ENCODE measurements at places on chromosomes 7 and 10.

DNA sequence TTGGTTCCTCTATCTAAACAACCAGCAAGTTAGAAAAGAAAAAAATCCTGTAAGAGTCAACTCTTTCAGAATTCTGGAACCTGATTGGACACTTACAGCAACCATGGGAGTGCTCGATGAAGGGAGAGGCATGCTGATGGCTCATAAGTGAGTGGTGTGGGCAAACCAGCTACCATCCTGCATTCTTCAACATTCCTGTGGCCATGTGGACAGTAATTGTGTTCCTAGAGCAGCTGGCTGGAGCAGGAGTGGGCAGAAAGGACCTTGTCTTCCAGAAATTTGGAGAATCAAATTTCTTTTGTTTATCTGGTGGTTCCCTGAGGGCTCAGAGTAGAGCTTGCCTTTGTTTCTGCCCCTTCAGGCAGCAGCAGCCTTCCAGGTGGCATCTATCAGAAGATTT is 22.5 kb upstream of the MYL7 start:
- no peak for DNase-seq

GRCh38 chr7:100109521-100110163 is 8.2 kb downstream of the AP4M1 start:
- no peak for DNase-seq

GRCh38 chr10:63003816-63004453 is 129.2 kb upstream of the NRBF2 start:
- DNase-seq = no peak

DNA sequence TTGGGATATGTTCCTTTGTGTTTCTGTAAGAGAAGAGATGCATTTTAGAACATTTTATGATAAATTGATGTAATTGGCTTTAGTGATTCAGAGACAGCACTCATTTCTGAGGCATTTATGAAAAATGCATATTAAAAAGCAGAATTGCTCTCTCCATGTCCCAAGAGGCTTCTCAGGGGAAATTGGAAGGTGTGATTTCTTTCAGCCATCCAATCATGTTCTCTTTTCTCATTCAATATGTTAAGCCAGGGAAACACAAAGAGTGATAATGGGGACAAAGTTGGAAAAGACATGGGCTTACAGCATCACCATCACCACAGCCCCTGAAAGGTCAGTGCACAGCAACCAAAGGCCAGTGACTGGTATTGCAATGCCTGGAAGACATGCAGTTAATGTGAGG is 129.9 kb upstream of the COL1A2 start:
- DNase-seq = no peak

- DNase-seq = no peak
These were observed 89.1 kb upstream of the SMNDC1 start for GRCh38 chr10:110393866-110394265.

GRCh38 chr7:95630702-95631458 is 34.6 kb upstream of the PDK4 start:
- no peak for DNase-seq

DNA sequence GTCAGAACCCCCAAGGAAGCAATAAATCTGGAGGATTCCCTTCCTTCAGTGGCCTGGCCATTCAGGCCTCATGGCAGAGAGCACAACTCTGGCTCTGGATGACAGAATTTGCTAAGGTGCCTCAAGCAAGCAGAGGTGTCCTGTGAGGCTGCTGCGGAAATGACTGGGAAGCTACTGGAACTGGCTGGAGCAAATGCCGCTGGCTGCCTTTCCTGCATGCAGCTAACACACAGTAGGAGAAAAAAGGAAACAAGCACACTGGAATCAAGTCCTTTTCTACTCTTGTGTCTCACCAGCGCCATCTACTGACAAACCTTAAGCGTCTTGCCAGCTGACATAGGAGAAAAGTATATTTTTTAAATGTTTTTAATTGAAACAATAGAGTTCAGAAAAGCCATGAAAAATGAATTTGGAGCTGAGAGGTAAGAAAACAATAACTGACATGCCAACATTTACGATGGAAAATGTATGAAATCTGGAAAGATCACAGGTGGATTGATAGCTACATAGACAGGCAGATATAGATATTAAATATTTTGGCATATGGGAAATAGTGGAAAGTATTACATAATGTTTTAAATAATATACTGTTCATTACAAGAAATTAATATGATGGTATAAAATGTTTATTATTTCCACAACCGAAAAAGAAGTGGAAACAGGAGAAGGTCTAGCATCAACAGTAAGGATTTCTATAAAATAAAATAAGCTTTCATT is 951.6 kb downstream of the ANKRD7 start:
- DNase-seq = peak; percentile 53

DNA sequence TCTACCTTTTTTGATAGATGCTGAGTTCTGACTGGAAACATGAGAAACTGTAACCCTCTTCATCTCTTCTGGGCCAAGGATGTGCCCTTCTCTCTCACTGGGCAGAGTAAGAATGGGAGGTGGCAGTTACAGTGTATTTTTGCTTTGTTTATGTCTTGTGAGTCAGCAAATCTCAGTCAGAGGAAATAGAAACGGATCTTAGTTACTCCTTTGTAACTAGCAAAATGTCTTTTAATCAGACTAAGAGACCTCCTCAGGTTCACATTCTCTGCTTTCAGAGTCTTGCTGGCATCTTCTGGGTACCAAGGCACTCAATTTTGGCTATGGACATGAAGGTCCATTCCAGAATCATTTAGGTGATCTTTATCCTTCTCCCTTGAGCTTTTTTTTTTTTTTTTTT is 70.9 kb downstream of the HHEX start:
- no peak for DNase-seq

DNA sequence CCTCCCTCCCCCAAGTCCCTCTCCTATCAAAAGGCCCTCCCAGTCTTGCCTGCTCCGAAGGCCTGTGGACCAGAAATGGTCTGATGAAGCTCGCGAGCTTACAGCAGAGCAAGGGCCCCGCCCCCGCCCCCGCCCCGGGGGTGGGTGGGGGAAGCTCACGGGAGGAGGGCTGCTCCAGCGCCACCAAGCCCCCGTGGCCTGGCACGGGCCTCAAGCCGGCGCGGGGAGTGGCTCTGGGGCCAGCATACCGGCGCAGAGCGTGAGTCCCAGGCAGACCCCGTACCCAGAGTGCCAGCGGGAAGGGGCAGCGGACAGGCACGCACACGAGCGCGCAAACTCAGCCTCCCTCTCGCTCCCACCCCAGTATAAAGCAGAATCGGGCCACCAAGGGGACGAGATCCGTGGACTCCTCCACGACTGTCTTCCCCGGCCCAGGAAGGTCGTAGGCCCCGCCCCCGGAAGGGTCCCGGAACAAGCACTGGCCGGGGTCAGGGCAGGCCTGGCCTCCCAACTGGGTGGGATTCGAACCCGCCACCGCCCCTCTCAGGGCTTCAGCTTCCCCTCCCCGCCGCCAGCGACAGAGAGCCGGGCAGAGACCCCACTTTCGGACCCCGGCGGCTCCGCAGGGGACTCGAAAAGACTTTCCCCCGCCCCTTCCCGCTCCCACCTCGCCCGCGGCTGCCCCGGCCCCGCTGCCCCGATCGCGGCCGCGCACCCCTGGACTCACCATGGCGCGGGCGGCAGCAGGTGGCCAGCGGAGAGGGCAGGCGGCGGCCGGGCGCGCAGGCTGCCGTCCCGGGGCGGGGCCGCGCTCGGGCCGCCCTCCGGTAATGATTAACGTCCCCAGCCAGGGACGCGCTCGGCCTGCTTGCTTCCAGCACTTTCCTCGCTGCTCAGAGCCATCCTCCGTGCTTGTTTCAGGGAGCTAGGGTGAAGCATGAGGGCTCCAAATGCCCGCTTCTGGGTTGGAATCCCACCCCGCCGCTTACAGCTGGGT is at the start of gene PCBD1:
TSS of gene PCBD1 (minus strand) at position 762 of the 997 bp plus-strand sequence. CDS start at position 730, 32 bp downstream.
- DNase-seq = peak; percentile 26

GRCh38 chr10:125158601-125159485 is 1.5 kb downstream of the CTBP2 start:
- DNase-seq = no peak

GRCh38 chr10:104344219-104344618 is 6.0 kb upstream of the ITPRIP start:
- no peak for DNase-seq

GRCh38 chr7:144503215-144503614 is 99.7 kb upstream of the NOBOX start:
- no peak for DNase-seq

- no peak for DNase-seq
These were observed 9.3 kb upstream of the PDE1C start for GRCh38 chr7:32079510-32079909.

DNA sequence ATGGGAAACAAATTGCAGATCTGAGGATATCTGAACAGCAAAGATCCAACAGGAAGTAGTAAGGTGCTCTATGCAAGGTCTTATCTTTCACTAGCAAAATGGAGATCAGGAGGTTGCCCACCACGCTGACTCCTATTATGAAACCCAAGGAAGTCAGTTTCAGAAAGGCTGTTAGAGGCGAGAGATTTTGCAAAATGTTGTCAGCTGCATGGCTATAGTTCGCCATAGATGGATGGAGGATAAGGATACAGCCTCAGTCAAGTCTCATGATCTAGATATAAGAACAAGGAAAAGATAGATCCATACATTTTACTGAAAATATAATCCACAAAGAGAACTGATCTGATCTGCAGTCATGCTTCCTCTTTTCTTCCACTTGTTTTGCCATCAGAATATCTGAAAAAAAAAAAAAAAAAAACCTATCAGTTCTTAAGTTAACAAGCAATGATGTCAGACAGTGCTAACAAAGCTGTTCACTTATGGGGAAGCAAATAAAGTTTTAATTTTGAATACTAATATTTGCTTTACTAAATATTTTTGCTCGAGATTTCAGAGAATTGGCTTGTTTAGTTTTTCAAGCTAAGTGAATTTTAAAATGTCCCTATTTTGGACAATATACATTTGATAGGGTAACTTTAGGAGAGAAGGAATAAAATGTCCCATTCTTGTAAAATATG is 2.0 kb downstream of the GPR85 start:
- DNase-seq = no peak

DNA sequence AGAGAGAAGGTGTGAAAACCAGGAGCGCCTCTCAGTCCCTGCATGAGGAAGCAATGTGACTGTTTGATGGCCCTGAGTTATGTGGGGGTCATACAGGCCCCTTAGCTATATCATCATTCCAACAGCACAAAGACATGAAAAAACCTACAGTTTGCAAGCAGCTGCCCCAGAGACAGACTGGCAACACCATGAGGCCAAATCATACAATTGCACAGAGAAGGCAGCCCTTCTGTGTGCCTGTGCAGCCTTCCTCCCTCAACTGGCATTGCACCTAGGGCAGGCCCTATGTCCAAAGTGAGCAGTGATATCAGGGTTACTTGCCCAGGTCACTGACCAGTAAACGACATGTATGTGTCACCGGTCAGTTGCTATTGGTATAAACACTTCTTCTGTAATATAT is 41.6 kb downstream of the GPRIN2 start:
- DNase-seq = no peak

- no peak for DNase-seq
These were observed 92.4 kb upstream of the ADARB2 start for GRCh38 chr10:1829712-1830111.

DNA sequence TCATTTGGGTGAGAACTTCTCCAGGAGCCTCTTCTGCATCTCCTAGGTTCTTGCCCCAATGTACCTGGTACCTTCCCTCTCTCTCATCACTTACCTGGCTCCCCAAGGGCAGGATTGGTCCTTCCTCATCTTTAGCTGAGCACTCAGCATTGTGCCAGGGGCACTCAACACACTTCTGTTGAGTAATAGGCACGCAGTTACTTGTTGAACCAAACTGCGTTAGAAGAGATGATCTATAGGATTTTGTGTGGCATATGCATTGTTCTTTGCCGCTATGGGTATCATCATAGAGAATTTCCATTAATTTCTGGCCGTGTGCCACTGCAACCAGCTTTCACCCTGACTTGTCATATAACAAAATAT is 16.4 kb downstream of the TBXAS1 start:
- no peak for DNase-seq

GRCh38 chr10:90621577-90621976 is 236.3 kb downstream of the HTR7 start:
- DNase-seq = no peak

DNA sequence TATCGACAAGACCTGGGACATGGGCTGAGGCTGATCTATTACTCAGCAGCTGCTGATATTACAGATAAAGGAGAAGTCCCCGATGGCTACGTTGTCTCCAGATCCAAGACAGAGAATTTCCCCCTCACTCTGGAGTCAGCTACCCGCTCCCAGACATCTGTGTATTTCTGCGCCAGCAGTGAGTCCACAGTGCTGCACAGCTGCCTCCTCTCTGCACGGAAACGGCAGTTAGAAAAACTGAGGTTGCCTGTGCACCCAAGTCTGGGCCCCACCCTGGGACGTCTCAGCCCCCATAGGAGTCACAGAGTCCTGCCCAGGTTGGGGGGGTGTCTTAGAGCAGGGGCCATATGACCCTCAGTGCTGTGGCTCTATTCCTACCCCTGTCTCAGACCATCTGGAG is 167.4 kb upstream of the PRSS58 start:
- no peak for DNase-seq

GRCh38 chr7:49995681-49996080 is 97.4 kb downstream of the ZPBP start:
- DNase-seq = no peak

DNA sequence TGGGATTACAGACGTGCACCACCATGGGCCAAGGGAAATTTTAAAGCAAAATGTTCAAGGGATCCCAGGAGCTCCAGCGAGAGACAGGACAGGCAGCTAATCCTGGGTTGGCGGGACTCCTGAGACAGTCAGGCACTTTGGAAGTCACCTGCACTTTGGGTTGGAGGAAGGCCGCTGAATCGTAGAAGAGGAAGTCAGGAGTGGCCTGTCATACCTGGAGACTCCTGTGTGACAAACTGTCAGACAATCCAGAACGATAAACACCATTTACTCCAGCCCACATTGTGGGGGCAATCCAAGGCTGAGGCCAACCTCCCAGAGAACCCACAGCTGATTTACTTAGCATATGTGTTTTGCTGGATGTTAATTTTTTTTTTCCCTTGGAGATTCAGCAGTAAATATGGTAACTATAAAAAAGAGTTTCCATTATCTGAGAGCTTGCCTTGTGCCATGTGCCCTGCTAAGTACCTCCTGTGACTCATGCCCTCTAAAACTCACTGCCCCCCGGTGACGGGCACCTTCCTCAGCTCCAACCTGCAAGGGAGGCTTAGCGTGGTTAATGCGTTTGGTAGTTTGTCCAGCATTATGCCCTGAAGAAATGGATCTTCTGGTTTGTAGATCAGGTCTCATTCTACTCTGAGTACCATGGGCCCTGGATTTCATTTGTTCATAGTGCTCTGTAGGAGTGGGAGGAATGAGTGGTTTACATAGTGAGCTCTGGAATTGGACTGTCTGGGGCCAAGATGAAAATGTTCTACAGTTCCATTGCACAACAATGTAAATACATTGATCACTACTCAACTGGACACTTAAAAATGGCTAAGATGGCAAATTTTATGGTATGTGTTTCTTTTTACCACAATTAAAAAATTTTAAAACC is 50.9 kb downstream of the ICA1 start:
- no peak for DNase-seq

DNA sequence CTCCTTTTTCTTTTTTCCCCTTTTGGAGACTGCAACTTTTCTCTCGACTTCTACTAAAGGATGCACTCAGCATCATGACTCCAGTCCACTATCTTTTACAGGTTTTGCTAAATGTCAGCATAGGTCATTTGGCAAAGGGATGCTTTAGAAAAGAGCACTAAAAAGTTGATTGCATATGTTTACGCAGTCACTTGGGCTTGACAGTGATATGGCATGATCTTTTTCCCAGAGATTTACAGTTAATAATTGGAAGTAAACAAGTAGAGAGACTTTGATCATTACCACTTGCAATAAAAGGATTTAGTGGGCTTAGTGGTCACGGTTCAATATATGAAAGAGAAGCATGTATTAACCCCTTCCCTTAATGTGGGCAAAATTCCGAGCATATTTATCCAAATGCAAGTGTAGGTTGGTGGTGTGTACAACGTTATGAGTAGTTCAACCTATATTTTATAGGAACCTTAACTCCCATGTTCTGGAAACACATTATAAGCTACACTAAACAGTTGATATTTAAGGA is 1.8 kb downstream of the BMI1 start:
- no peak for DNase-seq

All from NCI-H2029 (cell line).